ENCODE measurements at places on chromosomes 2 and 18.
A peak's percentile ranks its signal among the peaks of the same experiment; 100 is the strongest.

GRCh38 chr2:217836901-217837491 is 165.8 kb downstream of the TNS1 start:
- DNase-seq = no peak

DNA sequence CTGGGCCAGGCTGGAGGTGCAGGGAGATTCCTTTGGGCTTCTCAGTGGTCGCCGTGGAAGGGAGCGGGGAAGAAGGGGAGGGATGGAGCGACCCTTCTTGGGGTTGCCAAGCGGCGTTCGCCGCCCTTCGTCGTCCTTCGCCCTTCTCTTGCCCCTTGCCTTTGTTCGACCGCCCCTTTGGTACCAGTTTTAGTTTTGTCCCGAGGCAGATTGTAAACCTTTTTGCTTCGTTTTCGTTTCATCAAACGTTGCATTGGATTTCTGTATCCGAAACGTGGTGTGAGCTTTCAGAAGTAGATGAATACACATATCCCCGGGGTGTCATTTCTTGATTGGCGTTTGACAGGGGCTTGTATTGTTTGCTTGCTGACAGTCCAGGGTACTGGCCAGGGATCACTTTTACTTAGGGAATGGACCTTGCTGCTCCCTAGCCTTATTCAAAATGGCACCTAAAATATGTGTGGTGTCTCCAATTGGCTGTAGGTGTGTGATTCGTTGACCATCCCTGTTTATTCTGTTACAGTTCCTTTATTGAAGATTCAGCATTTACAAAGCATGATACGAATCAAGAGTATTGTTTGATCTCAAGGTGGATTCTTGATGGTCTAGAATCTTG is 788 bp downstream of the USP14 start:
- DNase-seq = no peak

DNA sequence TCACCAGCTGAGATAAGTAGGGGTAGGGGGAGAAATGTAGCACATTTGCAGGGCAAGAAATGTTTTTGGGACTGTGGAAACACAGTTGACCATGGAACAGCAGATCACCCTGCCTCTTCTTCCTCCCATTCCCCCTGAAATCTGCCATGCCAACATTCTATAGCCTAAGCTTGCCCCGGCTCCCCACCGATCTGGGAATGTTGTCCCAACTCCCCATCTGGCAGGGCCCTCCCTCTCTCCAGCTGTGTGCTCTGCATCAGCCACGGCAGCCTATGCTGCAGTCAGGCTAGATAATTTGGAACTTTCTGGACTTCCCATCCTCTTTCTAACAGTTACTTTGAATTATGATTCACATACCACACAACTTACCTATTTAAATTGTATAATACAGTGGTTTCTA is 425.1 kb upstream of the RAB6C start:
- DNase-seq = no peak

GRCh38 chr2:74385396-74385795 is 5.3 kb upstream of the DCTN1 start:
- no peak for DNase-seq

- DNase-seq = no peak
Measured at GRCh38 chr2:240704651-240705050, 13.0 kb downstream of the AQP12A start.

DNA sequence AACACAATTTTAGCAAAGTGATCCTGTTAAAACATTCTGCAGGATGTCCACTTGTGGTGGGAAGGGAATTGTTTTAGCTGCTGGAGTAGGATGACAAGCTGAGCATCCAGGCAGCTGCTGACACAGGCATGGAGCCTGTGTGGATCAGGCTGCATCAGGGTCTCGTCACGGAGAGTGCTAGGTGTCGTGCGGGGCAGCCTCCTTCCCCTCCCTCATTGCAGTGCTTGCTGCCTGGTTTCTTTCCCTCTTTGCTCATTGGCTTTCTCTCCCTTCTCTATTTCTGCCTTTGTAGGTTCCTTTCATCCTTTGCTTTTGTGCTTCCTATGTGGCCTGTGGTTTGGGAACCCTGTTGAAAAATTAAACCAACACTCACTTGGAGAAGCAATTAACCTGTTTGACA is 172.9 kb downstream of the TPGS2 start:
- DNase-seq = no peak

DNA sequence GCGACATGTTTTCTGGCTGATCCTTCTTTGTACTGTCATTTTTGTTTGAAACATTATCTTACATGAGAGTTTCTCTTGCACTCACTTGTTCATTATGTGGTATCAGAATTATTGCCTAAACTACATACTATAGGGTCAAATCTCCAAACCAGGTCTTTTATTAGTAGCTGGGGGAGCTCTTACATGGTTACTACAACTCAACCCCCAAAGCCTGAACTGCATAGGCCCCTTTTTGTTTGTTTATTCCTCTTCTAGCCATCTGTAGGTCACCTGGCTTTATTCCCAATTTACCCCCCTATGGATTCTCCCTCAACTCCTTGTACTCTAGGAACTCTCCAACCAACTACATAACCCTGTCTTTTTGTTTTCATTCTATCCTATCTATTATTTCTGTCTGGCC is 46.7 kb downstream of the PUM2 start:
- DNase-seq = no peak

DNA sequence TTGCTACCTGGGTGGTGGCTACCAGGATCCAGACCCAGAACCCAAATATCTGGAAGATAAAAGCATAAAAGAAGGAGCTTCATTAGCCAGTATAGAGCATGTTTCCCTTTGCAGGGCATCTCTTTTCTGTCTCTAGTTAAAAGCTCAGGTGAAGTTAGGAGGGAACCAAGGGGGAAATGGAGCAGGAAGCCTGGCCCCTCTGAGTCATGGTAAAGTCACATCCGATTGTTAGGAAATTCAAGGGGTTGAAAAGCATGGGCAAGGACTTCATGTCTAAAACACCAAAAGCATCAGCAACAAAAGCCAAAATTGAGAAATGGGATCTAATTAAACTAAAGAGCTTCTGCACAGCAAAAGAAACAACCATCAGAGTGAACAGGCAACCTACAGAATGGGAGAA is 126.9 kb downstream of the RPIA start:
- no peak for DNase-seq

DNA sequence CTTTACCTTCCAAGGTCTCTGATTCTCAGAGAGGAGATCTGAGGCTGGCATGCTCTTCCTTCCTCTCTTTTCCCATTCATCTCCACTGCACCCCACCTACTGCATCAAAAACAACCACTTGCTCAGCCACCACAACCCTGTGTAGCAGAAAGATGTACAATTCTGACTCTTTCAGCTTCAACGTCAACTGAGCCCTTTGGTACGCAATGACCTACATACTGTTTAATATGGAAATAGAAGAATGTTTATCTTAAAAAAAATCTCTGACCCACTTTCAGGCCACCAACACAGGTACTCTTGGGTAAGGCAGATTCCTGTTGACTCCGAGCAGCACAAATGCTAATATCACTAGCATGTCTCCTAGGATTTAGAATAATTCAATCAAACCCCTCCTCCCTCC is 76.2 kb upstream of the AFF3 start:
- no peak for DNase-seq

DNA sequence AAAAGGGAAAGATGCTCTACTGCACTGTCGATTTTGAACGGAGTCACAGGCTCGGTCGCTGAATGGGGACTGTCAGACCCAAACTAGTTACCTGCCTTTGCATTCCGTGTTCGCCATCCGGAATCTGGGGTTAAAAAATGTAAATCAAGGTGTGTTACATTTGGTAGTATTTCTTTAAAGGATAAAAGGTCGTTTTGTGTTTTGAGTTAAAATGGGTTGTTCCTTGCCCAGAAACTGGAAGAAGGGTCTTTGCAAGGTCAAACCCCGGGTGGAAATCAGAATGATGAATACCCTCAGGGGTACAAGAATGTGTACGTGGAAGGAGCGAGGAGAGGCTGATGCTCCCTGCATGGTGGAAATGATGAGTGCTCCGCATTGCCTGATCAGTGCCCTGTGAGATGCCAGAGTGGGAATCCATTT is 1.0 kb downstream of the VSNL1 start:
- DNase-seq = no peak

DNA sequence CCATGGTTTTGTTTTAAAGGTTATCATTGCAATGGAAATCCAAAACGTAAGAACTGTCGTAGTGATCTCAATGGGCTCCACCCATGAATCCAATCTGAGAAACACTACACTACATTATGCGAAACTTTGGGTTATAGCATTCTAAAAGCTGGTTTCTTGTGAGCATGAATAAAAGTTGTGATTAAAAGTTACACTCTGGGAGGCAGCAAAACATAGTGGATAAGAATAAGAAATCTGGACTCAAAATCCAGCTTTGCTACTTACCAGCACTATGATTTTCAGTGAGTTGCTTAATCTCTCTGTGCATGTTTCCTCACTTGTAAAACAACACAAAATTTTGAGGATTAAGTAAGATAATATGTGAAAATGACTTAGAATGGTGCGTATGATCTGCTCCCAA is 25.7 kb upstream of the THOC1 start:
- no peak for DNase-seq

- DNase-seq = peak; percentile 39
Measured at GRCh38 chr2:54723996-54724559, 616 bp downstream of the EML6 start.

- no peak for DNase-seq
Measured at GRCh38 chr2:109516445-109517117, 97.2 kb downstream of the SEPTIN10 start.

DNA sequence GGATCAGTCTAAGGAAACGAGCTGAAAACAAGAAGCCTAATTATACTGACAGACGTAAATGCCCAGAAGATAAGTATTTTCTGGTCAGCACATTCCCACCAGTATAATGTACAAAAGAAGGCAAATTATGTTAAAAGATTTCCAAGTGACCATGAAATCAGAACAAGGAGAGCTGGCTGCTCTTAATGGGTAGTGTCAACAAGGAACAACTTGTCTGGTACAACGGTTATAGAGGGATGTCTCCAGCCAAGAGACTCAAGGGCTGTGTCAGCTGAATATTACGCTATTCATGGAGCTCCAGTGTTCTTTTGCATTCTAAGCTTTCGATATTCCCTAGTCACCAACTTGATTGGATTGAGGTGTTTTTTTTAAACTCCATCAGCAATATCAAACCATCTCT is 8.6 kb upstream of the L3MBTL4 start:
- no peak for DNase-seq

- DNase-seq = no peak
Measured at GRCh38 chr2:210557721-210558120, 1.3 kb downstream of the CPS1 start.

- no peak for DNase-seq
Measured at GRCh38 chr2:98819231-98819766, 88.4 kb upstream of the MGAT4A start.

DNA sequence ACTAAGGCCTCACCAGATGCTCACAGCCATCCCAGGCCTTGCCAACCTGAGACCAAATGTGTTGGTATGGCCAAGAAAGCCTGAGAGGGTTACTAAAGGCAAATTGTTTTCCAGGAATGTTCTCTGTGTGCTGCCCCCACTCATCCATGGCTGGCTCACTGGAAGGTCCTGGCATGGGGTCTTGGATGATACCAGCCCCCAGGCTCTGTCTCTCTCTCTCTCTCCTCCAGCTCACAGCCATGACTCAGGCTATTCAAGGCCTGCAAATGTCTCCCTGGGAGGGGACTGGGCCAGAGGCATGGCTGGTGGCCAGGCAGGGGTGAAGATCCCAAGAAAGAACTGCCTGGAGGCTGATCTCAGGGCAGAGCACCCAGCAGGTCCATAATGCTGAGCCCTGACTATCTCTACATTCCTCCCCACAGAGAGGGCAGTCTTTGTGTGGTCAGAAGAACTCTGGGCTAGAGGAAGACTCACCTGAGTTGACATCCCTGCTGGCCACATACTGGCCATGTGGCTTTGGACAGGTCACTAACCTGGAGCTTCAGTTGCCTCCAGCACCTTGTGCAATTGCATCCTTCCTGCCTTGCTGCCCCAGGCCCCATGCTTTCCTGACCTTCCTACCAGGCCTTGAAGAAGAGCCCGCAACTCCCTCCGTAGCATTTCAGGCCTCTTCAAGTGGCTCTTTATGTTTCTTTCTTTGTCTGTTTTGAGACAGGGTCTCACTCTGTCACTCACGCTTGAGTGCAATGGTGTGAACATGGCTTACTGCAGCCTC is 150.4 kb downstream of the ZFP36L2 start:
- DNase-seq = no peak

- no peak for DNase-seq
Measured at GRCh38 chr2:124286089-124286783, 261.1 kb downstream of the CNTNAP5 start.

- DNase-seq = no peak
Measured at GRCh38 chr2:155442755-155443372, 744.4 kb downstream of the KCNJ3 start.

- DNase-seq = no peak
Measured at GRCh38 chr2:162072181-162072702, 1.8 kb downstream of the DPP4 start.

DNA sequence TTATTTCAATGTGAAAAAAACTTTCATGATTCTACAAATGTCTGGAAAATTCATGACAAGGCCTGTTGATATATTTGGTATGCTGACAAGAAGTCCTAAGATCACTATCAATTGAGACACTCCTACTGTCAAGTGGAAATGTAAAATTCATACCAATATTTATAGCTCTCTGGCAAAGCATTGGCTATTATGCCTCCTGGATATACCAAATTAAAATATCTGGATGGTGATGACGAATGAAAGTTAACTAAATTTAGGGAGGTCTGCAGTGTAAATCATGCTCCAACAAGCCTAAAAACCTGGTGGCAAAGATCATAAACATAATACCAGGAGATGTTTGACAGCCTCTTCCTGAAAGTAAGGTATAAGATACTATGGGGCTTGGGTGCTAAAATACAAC is 41.1 kb upstream of the TCF4 start:
- no peak for DNase-seq

GRCh38 chr2:20422402-20423271 is 24.2 kb upstream of the RHOB start:
- no peak for DNase-seq

DNA sequence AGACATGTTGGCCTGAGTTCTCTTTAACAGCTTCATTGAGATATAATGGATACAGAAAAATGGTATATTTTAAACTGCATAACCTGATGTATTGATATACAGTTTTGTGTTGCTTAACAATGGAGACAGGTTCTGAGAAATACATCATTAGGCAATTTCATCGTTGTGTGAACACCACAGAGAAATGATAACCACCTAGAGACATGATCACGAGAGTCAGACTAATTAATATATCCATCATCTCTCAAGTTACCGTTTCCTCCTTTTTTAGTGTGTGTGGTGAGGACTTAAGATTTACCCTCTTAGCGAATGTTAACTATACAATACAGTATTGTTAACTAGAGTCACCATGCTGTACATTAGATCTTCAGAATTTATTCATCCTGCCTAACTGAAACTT is 178.1 kb downstream of the FMNL2 start:
- no peak for DNase-seq

Data from NCI-H748 treated with DMSO at 0.1 percent for 48 hours (cell line).